ENCODE measurements at places on chromosomes 16 and 17.

- DNase-seq = no peak
Observed at GRCh38 chr17:75447951-75448856, 8.2 kb upstream of the TMEM94 start.

DNA sequence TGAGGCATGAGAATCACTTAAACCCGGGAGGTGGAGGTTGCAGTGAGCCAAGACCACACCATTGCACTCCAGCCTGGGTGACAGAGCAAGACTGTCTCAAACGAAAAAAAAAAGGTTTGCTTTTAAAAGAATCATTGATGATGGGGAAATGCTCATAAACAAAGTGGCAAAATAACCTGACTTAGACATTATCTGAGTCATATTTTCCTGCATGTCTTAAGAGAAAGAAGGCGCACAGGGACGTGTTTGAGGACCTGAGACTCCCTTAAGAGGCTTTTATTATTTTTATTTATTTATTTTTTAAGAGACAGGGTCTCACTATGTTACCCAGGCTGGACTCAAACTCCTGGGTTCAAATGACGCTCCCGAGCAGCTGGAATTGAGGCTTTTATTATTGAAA is 5.7 kb upstream of the PRPSAP1 start:
- no peak for DNase-seq

DNA sequence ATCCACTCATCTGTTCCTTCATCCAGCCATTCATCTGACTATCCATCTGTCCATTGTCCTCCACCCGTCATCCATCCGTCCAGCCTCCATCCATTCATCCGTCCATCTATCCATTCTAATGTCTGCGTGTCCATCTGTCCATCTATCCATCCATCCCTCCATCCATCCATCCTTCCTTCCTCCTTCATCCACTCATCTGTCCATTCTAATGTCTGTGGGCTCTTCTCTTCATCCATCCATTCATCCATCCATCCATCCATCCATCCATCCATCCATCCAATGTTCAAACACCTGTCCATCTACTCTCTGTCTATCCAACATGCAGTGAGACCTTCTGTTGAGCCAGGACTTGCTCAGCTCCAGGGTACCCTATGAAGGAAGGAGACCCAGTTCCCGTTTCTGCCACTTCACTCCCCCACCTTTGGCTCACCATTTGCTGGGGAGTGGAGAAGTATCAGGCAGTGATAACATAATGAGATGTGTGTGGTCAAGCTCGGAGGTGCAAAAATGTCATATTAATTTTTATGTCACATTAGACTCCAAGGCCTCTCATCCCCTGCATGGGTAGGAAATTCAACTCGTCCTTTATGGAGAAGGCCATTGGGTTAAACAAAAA is 36.5 kb upstream of the ADGRG1 start:
- DNase-seq = no peak

GRCh38 chr16:1108299-1109252 is 12.5 kb upstream of the C1QTNF8 start:
- no peak for DNase-seq

DNA sequence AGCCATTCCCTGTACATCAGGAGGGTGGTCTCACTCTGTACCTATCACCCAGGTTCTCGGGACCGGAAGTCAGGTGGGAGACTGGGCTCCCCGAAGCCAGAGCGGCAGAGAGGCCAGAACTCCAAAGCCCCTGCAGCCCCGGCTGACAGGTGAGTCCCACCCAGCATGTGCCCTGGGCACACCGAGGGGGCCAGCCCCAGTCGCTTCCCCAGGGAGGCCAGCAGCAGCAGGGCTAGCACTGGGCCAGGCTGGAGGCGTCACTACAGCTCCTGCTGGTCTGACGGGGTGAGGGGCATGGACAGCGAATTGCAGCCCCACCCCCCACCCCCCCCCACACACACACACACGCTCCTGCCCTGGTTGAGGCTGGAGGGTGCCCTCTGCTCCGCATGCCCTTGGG is 7.9 kb upstream of the IL17C start:
- DNase-seq = no peak

GRCh38 chr17:58007781-58008706 is 998 bp upstream of the SRSF1 start:
- DNase-seq = no peak
